ENCODE measurements at places on chromosomes 4 and X. TPM values are rescaled to one million over a fixed set of nuclear protein-coding genes. Genes with fewer than 3 reads are reported as not detected.

DNA sequence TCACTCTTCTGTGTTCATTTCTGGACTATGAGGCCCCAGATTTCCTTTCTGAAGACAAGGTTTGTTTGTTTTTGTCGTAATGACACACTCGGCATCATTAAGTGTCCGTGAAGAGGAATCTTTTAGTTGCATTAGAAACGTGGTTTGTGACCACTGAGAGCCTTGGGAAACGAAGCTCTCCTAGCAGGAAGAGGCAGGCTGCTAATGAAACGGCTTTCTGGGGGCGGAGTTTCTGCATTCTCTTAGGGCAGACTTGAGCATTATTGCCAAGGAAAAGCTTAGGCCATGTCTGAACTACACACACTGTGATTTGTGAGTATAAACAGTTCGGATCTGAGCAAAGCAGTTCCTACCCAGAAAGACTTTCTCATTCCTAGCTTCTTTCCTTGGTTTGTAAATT lies 64.0 kb downstream of the SOX3 start:
- no peak for DNase-seq

GRCh38 chr4:89266128-89266527 lies 41.5 kb downstream of the GPRIN3 start:
- no peak for DNase-seq

DNA sequence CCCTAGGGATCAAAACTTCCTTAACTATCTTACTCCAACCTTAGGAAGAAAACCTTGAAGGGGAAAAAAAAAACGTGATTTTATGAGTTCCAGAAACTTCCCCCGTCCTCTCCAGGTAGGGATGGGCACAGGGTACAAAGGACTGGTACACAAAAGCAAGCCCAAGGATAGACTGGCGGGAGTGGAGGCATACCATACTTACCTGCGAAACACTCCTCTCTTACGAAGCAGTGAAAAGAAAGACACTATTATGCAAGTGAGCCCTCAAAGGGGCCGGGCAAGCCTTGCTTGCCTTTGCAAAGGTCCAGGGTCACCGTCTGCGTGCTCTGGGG lies 651 bp downstream of the TSPAN6 start:
- no peak for DNase-seq

DNA sequence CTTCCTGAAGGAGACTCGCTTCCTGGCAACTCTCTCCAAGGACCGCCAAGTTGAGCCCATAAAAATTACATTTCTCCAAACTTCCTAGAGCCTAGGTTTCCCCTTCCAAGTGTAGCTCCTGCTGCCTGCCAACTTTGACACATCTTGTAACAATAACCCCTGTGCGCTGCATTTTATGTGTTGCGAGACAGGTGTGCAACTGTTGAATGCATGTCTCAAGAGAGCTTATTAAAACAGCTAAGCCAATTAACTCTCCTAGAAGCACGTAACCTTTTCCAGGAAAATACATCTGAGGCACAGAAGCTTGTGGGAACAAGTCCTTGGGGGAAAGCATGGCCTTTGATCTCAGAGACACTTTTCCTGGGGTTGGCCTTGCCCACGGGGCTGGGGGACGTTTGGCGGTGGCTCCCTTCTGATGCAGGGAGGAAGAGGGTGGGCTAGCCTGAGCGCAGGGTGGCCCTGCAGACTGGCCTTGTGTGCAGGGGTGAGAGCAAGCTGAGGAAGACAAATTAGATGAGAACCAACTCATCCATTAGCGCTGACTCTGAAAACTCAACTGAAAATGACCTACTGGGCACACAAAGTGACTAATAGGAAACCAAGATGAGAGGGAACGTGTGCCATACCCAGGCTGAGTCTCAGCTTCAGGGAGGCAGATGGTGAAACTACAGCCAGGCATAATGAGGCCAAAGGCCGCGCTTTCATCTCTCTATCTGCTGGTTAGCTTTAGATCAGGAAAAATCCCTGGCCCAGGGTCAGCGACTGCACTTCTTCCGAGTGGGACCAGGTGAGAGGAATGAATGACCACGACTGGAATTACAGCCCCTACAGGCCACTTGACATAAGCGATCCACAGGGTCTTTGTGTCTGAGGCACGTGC lies 75.3 kb downstream of the ENPP6 start:
- no peak for DNase-seq

Gene ETFDH
- polyA plus RNA-seq, result 24.8 TPM

Data from thymus (tissue), 14 donors.